Bladder microvascular endothelial cell (primary cell): ENCODE measurements at places on chromosomes 1 and 21. TPM values are rescaled to one million over a fixed set of nuclear protein-coding genes. Genes with fewer than 3 reads are reported as not detected.

ILDR2 gene
- under 0.01 TPM in 1 of 2 replicates, not detected in the other for total RNA-seq

PAX7 gene
- total RNA-seq, result not detected in 2 replicates

CFHR1 gene
- not detected in 2 replicates for total RNA-seq

BTBD19 gene
- 2.1 and 11.4 TPM in 2 replicates for total RNA-seq

CFAP107 gene
- not detected in 2 replicates for total RNA-seq

ZNF691 gene
- 6.0 and 9.6 TPM in 2 replicates for total RNA-seq

KRTAP21-3 gene
- total RNA-seq, result not detected in 2 replicates

ADGRB2 gene
- total RNA-seq, result 0.16 and 1.1 TPM in 2 replicates

LRIF1 gene
- 7.3 and 7.7 TPM in 2 replicates for total RNA-seq

HNRNPR gene
- total RNA-seq, result 71.6 and 120 TPM in 2 replicates

RRP15 gene
- 3.7 and 6.0 TPM in 2 replicates for total RNA-seq

ARL8A gene
- 15.9 and 29.1 TPM in 2 replicates for total RNA-seq

FAM72D gene
- total RNA-seq, result 1.5 and 1.8 TPM in 2 replicates

IVL gene
- total RNA-seq, result not detected in 2 replicates

DCDC2B gene
- not detected in 2 replicates for total RNA-seq

GRHL3 gene
- total RNA-seq, result not detected in 2 replicates

OPTC gene
- not detected in 2 replicates for total RNA-seq

KDF1 gene
- not detected in 2 replicates for total RNA-seq

CITED4 gene
- total RNA-seq, result 3.0 and 3.4 TPM in 2 replicates

CELA2B gene
- not detected in 2 replicates for total RNA-seq

IL20 gene
- total RNA-seq, result not detected in 2 replicates

NBPF6 gene
- not detected in 2 replicates for total RNA-seq

TMEM79 gene
- total RNA-seq, result 0.81 and 2.1 TPM in 2 replicates

OVAAL gene
- total RNA-seq, result not detected in 2 replicates

ITLN1 gene
- not detected in 2 replicates for total RNA-seq

TDRD10 gene
- total RNA-seq, result 3.6 and 5.2 TPM in 2 replicates

LAMB3 gene
- total RNA-seq, result 3.9 and 4.6 TPM in 2 replicates
